Peyer's patch (tissue), 4 donors: ENCODE measurements at places on chromosomes 5 and 9. TPM values are rescaled to one million over a fixed set of nuclear protein-coding genes. Genes with fewer than 3 reads are reported as not detected.
A peak's percentile ranks its signal among the peaks of the same experiment; 100 is the strongest.

GRCh38 chr9:30293231-30293630 lies 2091.2 kb upstream of the ACO1 start:
- no peaks in the 10 kb centered on the region for H3K4me1 ChIP-seq
- H3K4me3 ChIP-seq = no peak overlapping the region
- DNase-seq = no peak
- H3K36me3 ChIP-seq = no peaks in the 10 kb centered on the region

DNA sequence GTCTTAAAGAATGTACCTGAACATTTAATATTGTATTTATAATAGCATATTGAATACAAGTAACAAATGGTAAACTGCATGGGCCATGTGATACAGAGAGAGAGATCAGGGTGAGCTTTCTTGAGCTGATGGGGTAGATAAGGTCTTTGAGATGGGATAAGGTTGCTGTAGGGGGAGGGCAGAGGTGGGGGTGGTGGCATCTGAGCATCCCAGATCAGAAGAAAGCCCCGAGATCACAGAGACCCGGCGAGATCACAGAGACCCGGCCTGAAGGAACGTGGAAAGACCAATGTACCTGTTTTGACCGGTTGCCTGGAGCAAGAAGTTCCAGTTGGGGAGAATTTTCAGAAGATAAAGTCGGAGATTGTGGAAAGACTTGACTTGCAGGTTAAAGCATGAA lies 6.6 kb downstream of the SMARCA2 start:
- peak overlapping the region; percentile 19 for H3K27ac ChIP-seq
- no peak for DNase-seq
- no peaks in the 10 kb centered on the region for H3K27me3 ChIP-seq
- peaks cover 4% of the 10 kb centered on the region for H3K4me1 ChIP-seq
- no peak overlapping the region for H3K4me3 ChIP-seq

DNA sequence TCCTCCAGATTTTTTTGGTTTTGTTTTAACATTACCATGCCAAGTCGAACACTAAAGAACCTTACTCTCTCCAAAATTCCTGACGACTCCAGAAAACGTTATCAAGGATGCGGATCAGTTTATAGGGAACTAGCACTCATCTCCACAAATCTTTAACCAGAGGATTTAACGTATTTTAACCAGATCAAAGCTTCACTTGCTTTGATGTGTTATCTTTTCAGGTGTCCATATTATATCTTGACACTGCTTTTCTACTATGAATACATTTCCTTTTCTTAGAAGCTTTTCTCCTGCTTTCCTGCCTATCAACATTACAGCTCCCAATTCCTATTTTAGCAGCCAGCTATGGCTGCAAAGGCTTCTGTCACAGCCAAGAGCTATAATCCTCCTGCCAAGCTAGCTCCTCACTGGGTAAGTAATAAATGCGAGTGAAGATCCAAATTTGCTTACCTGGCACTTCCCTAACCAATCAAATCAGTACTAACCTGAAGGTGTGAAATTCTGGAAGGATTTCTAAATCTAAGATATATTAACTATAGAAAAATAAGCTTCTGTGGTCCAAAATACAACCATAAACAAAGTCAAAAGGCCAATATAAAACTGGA lies 60.2 kb downstream of the CDC14B start:
- H3K4me3 ChIP-seq = no peak overlapping the region
- DNase-seq = no peak
- H3K36me3 ChIP-seq = no peaks in the 10 kb centered on the region
- H3K4me1 ChIP-seq = no peaks in the 10 kb centered on the region
- no peaks in the 10 kb centered on the region for H3K27me3 ChIP-seq

- H3K36me3 ChIP-seq = no peaks in the 10 kb centered on the region
- H3K4me1 ChIP-seq = no peaks in the 10 kb centered on the region
- H3K27me3 ChIP-seq = no peaks in the 10 kb centered on the region
- peak; percentile 57 for DNase-seq
Observed at GRCh38 chr5:1235379-1235778, 10.2 kb downstream of the SLC6A18 start.

- H3K27me3 ChIP-seq = no peaks in the 10 kb centered on the region
- H3K36me3 ChIP-seq = no peaks in the 10 kb centered on the region
- H3K27ac ChIP-seq = no peak overlapping the region
- H3K4me1 ChIP-seq = no peaks in the 10 kb centered on the region
- H3K4me3 ChIP-seq = no peak overlapping the region
Observed at GRCh38 chr5:170757669-170758068, 25.9 kb upstream of the GABRP start.

- peak overlapping the region; percentile 97 for H3K27ac ChIP-seq
- H3K36me3 ChIP-seq = no peaks in the 10 kb centered on the region
- DNase-seq = peak; percentile 58
- no peaks in the 10 kb centered on the region for H3K27me3 ChIP-seq
- peak overlapping the region; percentile 92 for H3K4me3 ChIP-seq
- peaks cover 7% of the 10 kb centered on the region for H3K4me1 ChIP-seq
Observed at GRCh38 chr9:35732800-35733541, 505 bp downstream of the CREB3 start.

MSX2 gene
- 2.7 TPM for total RNA-seq
